ENCODE measurements at places on chromosomes 1 and 21. TPM values are rescaled to one million over a fixed set of nuclear protein-coding genes. Genes with fewer than 3 reads are reported as not detected.

DNA sequence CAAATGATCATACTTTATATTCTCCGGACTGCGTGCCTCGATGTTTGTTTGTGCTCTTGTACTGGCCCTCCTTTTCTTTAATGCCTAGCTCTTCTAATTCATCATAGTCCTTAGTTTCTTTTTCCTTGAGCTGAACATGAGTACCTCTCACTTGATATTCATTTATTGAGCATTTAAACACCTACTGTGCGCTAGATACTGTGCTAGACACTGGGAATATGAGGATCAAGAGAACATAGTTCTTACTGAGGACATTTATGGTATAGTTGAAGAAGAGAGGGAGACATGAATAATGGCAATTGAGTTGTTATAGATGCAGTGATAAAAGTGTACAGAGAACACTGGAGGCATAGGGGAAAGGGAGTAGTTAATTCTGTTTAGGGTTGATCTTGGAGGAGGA lies 22.0 kb downstream of the SUCO start:
- no peaks in the 10 kb centered on the region for H3K4me1 ChIP-seq
- no peaks in the 10 kb centered on the region for H3K27me3 ChIP-seq
- DNase-seq: no peak
- H3K27ac ChIP-seq: no peak overlapping the region
- no peak overlapping the region for H3K4me3 ChIP-seq

GRCh38 chr1:93031711-93032110 lies 47.4 kb upstream of the MTF2 start:
- no peaks in the 10 kb centered on the region for H3K36me3 ChIP-seq
- no peaks in the 10 kb centered on the region for H3K27me3 ChIP-seq

DNA sequence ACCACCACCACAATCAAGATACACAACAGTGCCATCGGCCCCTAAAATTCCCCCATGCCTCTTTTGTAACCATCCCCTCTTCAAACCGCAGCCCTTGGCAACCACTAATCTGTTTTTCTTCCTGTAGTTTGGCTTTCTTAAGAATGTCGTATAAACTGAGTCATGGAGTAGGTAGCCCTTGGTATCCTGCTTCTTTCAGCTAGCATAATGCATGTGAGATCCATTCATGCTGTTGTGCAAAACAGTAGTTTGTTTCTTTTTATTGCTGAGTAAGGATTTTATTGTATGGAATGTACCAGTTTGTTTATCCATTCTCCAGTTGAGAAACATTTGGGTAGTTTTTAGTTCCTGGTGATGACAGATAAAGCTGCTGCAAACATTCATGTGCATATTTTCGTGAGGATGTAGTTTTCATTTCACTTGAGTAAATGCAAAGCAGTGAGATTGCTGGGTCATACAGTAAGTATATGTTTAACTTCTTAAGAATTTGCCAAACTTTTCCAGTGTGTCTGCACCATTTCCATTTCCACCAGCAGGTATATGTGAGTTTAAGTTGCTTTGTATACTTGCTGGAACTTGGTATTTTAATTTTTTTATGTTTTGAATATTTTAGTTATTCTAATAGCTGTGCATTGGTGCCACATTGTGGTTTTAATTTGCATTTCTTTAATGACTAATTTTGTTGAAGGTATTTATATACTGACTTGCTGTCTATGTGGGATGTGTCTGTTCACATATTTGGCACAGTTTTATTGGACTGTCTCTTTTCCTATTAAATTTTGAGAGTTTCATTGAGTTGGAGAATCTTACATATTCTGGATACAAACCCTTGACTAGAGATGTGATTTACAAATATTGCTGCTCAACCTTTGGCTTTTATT lies 148.4 kb upstream of the MAP1LC3C start:
- no peaks in the 10 kb centered on the region for H3K4me1 ChIP-seq
- DNase-seq: no peak
- no peak overlapping the region for H3K27ac ChIP-seq
- H3K36me3 ChIP-seq: no peaks in the 10 kb centered on the region
- no peak overlapping the region for H3K4me3 ChIP-seq

Gene TLCD4
- 6.1 TPM for total RNA-seq

Gene DIO1
- 0.46 TPM for total RNA-seq
